Renal cortical epithelial cell (primary cell): ENCODE measurements at places on chromosomes 13 and 19. TPM values are rescaled to one million over a fixed set of nuclear protein-coding genes. Genes with fewer than 3 reads are reported as not detected.
A peak's percentile ranks its signal among the peaks of the same experiment; 100 is the strongest.

Gene ZNF554
- total RNA-seq: 3.3 and 7.7 TPM in 2 replicates

Gene RNF225
- total RNA-seq: not detected in 2 replicates

Gene IGFL3
- not detected in 2 replicates for total RNA-seq

Gene RNF113B
- total RNA-seq: not detected in 2 replicates

- DNase-seq: no peak
Measured at GRCh38 chr13:111269508-111269907, 50.9 kb upstream of the TEX29 start.

GRCh38 chr13:82800391-82800790, 1081.9 kb downstream of the SLITRK1 start:
- DNase-seq: peak; percentile 60

GRCh38 chr13:44407891-44408290, 34.3 kb downstream of the SERP2 start:
- DNase-seq: no peak

DNA sequence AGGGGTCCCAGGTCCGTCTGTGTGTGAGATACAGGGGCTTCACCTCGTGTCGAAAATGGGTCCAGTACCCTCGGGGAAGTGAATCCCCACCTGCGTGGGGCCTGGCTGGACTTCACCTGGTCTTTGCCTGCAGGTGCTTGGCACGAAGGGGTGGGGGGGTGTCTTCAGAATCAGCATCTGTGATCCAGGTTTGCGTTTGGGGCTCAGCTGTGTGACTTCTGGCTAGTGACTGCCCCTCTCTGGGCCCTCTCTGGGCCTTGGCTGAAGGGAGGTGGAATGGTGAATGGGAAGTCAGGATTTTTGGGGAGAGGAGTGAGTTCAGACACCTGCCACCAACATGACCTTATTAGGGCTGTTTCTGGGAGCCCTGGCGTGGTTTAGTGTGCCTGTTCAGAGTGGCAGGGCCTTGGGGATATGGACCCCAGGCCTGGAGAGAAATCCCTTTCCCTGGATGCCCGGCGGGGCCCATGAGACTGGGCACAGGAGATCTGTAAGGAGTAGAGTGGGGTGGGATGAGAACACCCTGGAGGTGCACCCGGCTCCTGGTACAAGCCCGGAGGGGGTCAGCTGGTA, 2.7 kb downstream of the CELF5 start:
- no peak for DNase-seq
